Heart right ventricle (tissue), 16 donors: ENCODE measurements at places on chromosomes 2 and 18. TPM values are rescaled to one million over a fixed set of nuclear protein-coding genes. Genes with fewer than 3 reads are reported as not detected.

GRCh38 chr2:180604077-180604476, 376.3 kb upstream of the UBE2E3 start:
- DNase-seq = no peak

DNA sequence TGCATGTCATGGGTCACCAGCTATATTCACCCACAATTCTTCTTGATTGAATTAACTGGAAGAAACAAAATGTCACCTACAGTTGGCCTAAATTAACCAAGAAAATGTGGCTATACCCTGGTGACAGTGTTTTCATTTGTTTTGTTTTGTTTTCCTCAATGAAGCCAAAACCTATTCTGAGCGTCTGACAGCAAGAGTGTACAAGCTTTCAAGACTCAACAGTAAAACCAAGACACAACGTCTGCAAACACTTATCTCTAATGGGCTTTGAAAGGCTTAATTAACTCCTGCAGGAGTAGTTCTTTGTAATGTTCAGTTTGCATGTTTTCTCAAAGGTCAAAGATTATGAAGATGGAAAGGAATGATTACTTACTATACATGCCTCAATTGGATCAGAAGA, 827.6 kb upstream of the KLHL29 start:
- DNase-seq = no peak

- DNase-seq = no peak
Observed at GRCh38 chr2:47272905-47273758, 118.0 kb upstream of the STPG4 start.

DNA sequence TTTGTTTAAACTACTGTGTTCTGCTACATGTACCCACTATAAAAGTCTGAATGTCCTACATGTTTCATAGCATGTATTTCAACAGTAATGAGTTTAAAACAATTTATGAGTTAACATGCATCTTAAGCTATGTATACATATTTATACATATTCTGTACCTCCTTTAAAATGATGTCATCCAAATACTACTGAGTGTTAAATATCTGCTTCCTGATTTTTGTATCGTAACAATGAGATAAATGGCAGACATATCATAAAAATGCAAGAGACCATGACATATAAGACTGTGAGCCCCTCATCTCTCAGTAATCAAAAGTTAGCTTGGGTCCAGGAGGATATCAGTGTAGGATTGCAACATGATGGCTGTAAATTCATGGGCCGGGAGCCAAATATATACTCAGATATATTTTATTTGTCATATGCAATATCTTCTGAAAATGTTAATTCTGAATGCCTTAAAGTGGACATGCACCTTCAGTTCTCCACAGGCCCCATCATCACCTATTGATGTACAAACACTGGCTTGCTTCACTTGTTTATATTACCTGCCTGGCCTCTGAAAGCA, 3.6 kb downstream of the COL5A2 start:
- no peak for DNase-seq

DNA sequence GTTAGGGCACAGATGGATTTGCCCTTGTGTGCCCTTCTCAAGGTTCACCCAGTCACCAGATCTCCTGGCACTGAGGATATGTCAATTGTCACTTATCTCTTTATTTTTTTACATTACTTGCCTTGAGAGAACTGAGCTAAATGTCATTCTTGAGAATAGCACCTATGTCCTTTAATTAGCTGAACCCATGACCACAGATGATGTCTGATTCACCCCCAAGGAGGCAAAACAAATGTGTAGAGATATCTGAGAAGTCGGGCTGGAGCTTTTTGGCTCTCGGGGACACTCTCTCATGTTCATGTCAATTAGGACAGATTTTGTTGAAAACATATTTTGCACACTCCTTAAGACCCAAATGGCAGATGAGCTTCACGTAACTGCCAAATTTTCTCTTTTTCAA, 171.4 kb upstream of the LRRTM1 start:
- DNase-seq = no peak

DNA sequence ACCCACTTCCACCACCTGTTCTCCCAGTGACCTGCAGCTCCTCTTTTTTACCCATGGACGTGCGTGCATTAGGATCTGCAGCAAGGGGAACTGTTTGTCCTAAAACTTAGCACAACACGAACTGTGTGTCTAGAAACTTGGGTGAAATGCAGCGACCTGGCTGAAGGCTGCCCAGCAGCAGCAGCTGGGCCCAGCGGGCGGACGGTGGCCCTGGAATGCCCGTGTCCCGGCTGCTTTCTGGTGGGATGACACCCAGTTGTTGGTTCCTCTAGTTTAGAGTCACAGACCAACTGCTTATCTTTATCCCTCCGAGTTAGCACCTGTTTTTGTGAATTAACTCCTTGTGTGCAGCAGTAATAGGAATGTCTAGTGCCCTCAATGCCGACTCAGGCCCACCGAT, 61.9 kb upstream of the PXDN start:
- no peak for DNase-seq

CXCR2 gene
- total RNA-seq = 0.51 TPM

GRCh38 chr2:41170589-41170988, 718.7 kb upstream of the SLC8A1 start:
- no peak for DNase-seq

DNA sequence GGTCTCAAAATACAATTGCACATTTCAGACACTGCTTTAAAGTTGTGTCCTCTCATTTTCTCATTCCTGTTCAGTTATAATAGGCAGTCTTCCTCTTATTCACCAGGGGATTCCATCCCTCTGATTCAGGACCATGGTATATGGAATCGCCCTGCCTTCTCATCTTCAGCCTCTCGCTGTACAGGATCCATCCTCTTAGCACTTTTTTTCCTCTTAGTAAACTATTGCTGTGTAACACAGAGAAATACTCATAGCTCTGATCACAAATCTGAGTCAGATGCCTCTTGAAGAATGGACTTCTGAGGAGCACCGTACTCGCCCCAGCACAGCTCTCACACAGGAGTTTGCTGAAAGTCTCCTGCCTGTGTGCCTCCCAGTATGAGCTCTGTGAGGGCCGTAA, 11.3 kb downstream of the RMP24 start:
- DNase-seq = no peak

VWA3B gene
- 1.3 TPM for total RNA-seq

PLGLB2 gene
- total RNA-seq = 1.8 TPM

- DNase-seq = no peak
Observed at GRCh38 chr2:226790431-226790830, 9.2 kb downstream of the IRS1 start.

DNA sequence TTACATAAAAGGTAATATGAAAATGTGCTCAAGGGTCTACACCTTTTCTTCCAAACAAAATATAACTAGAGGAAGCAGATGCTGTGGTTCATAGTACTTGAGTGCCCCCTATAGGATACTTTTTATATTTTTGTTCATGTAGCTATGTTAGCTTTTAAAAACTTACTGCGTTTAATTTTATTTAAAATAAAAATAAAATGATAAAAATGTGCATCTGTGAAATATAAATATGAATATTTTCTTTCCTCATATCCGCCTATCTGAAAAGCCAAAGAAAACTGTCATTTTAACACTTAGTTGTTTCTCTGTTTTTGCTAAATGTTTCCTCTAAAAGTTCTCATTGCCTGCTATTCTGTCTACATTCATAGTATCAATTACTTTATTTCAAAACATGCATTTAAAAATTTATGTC, 9.6 kb upstream of the LRP1B start:
- DNase-seq = no peak

LIMS4 gene
- total RNA-seq = 2.8 TPM

ASB18 gene
- total RNA-seq = 46.1 TPM

- DNase-seq = no peak
Observed at GRCh38 chr2:27652341-27652740, 11.1 kb downstream of the SUPT7L start.

DQX1 gene
- not detected for total RNA-seq

GRCh38 chr18:79965119-79965902, 868 bp downstream of the HSBP1L1 start:
- no peak for DNase-seq

- no peak for DNase-seq
Observed at GRCh38 chr2:648476-649424, 28.5 kb downstream of the TMEM18 start.

DNA sequence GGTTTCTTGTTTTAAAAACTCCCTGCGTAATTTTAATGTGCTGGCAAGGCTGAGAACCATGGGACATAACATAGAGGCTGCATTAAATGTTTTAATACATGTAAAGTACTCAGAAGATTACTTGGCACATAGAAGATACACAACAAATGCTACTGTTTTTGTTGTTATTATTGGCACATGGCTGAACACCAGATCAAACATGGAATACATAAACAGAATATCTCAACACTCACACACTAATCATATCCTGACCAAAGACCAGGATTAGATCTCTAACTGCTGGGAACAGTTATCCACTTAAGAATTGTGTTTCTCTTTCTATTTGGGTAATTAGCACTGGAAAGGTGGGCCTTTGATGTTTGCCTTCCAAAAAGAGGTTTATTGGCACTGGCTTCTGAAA, 69.3 kb downstream of the KCNE4 start:
- no peak for DNase-seq
